ENCODE measurements at places on chromosomes 2 and 18.

DNA sequence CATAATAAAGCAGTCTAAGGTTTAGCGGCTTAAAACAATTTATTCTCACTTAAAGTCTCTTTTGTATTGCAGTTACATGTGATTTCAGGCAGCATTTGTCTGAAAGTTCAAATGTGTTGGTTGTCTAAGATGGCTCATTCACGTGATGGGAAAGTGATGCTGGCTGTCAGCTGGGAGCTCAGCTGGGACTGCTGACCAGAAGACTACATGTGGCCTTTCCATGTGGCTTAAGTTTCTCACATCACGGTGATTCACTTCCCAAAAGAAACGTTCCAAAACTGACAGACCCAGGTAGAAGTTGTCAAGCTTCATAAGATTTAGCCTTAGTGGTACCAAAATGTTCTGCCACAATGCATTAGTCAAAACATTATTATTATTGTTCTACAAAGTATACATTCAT is 76.9 kb downstream of the TMEM131 start:
- no peak for DNase-seq

DNA sequence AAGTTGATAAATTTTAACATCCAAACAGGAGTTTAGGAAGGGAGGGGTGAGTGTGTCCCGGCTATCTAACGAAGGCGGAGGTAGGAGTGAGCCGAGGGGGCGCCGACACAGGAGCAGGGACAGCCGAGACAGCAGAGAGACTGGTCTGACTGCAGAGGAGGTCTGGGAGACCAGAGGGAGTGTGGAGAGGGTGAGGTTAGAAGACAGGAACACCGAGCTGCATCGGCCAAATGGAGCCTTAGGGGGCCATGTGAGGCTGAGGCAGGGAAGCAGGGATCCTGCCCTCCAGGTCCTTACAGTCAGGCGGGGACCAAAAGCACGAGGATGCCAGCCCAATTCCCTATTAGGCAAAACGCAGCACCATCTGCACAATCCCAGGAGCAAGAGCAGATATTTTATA is 67.0 kb downstream of the SFXN5 start:
- no peak for DNase-seq

GRCh38 chr2:203021991-203022390 is 7.3 kb downstream of the NBEAL1 start:
- DNase-seq = no peak

GRCh38 chr18:33946336-33946735 is 278.4 kb downstream of the NOL4 start:
- DNase-seq = no peak

GRCh38 chr2:98333922-98334321 is 12.3 kb upstream of the CNGA3 start:
- DNase-seq = no peak

DNA sequence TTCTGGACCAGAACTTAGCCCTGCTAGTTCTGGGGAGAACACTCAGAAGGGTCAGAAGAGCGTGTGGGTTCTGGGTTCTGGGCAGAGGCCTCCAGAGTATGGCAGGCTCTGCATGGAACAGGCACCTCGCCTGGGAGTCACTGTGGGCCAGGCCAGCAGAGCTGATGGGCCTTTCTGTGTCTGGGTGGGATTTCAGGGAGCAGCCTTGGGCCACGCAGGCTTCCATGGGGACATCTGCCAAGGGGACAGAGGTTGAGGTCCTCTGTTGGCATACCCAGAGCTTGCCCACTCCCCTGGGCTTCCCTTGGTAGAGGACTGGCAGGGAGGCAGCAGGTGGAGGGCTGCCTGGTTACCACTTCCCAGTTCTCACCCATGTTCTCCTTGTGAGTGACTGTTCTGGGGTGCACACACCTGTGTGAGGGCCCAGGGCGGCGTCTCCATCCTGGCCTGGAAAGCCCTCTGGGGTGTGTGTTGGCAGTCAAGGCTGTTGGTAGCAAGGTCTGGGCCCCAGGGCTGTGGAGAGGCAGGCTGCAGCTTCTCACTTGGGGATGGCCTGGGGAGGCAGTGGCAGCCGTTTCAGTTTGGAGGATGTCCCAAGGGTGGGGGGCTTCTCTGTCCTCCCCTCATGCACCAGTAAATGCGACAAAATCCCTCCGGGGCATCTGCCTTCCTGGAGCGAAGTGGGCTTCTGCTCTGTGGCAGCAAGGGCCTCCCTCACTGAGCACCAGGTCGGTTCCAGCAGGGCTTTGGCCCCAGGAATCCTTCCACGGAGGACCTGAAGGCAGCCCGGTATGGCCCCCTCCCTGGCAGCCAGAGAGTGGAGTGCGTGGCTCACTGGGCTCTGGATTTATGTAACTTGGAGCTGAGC is 74.6 kb upstream of the HDAC4 start:
- DNase-seq = no peak

- no peak for DNase-seq
These were observed 108.9 kb upstream of the IL1R2 start for GRCh38 chr2:101882769-101883307.

- DNase-seq = no peak
These were observed 498.5 kb downstream of the DPP10 start for GRCh38 chr2:114940785-114941458.

DNA sequence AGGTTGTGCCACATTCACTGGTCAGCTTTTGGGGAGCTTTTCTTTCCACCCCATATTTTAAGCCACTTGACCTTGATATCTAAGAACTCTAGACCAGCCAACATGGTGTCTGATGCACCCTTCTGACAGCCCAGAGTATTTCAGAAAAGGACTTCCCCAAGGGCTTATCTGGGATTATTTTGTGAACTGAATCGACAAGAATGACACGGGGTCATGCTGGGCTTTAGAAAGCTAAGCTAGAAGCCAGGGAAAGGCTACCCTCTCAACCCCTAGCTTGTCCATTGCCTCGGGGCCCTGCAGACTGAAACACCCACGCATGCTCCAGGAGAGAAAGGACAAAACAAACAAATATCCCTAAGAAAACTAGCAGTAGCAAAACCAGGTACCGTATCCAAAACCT is 16.0 kb downstream of the SLC4A5 start:
- no peak for DNase-seq

All from SJCRH30 (cell line).